Activated CD4-positive, alpha-beta T cell treated with anti-CD3 and anti-CD28 coated beads for 4 hours (primary cell): ENCODE measurements at places on chromosomes 11 and 22.

DNA sequence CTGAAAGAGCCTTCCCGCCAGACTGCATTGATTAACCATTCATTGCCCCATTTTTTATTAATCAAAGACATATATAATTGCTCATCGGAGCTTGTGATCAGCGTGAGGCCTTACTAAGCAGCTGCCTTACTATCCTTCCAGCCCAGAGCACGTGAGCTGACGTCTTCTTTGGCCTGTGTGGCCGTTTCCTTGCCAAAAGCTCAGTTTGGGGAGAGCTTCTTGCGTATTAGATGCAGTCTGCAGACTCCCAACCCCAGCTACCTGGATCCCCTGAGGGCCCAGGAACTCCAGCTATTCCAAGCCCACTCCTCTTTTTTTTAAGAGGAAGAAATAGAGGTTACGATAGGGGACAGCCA, 784 bp upstream of the SLC43A3 start:
- no peak for DNase-seq

DNA sequence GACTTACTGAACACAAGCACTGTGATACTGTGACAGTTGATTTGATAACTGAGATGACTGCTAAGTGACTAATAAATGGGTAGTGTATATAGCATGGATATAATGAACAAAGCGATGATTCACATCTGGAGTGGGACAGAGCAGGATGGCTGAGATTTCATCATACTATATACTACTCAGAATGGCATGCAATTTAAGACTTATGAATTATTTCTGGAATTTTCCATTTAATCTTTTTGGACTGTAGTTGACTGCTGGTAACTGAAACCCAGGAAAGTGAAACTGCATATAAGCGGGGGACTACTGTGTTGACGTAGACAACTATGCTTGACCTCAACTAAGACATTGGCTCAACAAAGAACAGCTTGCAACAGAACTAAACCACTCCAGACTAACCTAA, 20.0 kb upstream of the NUCB2 start:
- no peak for DNase-seq

- no peak for DNase-seq
Measured at GRCh38 chr11:116864531-116864930, 27.1 kb upstream of the APOA1 start.

DNA sequence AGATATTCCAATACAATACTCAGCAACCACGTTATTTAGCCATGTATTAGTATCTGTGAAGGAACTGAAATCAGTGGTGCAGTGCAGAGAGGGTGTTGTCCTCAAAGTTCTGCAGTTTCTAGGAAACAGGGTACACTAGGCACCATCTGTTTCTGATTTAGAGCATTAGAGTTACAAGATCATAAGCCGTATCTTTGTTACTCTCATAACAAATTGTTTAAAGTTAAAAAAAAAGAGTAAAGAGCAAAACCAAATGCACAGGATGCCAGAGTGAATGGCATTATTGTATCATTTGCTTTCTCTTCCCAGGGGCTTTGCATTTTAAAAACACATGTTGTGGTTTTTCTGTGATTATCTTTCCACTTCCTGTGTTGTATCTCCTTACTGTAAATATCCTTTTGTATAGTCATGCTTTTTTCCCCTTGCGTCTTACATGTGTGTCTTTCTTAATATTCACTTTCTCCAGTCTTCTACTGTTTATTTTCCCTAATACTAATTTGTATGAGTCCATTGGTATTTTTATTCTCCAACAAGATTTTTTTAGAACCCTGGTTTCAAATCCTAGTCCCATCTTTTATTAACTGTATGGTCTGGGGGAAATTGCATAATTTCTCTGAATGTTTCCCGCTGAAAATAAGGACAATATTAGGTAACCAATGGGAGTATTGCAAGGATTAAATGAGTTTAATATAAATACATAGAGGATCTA, 15.2 kb upstream of the NUP160 start:
- DNase-seq = no peak

- peak; percentile 67 for DNase-seq
Measured at GRCh38 chr22:41915035-41915785, at the start of gene SHISA8. Gene SHISA8, minus strand, starts transcription at chr22:41915074. Its CDS starts 407 bp downstream, at chr22:41914667.

- no peak for DNase-seq
Measured at GRCh38 chr11:57552479-57552878, 15.0 kb downstream of the UBE2L6 start.

- DNase-seq = no peak
Measured at GRCh38 chr11:20444535-20444934, 57.0 kb downstream of the PRMT3 start.

DNA sequence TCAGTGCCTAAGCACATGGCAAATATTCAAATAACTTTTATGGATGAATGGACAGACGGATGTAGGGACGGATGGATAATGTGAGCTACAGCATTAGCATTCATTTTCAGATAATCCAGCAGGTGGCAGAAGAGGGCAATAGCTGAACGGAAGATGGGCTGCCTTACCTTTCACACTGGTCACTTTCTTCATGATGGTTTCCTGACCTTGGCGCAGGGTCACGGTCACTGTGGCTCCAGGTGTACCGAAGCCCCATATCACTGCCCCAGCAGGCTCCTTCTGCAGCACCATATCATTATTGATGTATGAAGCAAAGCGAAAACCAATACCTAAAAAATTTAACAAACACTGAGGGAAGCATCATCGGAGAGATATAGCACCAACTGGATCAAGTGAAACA, 4.3 kb downstream of the SIAE start:
- peak; percentile 31 for DNase-seq

- no peak for DNase-seq
Measured at GRCh38 chr22:44543362-44543761, 45.3 kb upstream of the RTL6 start.

- no peak for DNase-seq
Measured at GRCh38 chr11:96448225-96448624, 58.4 kb downstream of the JRKL start.

GRCh38 chr11:108958368-108959104, 293.7 kb downstream of the DDX10 start:
- DNase-seq = no peak

DNA sequence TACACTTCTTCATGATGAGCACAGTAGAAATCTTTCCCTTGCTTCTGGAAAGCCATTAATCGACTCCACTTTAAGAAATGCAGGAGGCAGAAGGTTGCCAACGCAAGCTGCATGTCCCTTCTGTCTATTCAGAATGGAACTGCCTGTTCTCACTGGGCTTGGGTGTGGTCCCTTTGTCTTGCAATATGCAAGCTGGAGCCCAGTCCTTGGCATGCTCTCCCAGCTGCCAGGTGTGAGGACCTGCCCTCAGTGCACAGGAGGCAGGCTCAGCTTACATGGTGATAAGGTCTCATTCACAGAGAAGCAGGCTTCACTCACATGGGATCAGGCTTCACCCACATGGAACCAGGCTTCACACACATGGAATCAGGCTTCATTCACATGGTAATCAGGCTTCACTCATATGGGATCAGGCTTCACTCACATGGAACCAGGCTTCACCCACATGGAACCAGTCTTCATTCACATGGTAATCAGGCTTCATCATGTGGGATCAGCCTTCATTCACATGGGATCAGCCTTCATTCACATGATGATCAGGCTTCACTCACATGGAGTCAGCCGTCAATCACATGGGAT, 59.2 kb upstream of the USP47 start:
- no peak for DNase-seq

GRCh38 chr11:46369458-46370152, 11.9 kb upstream of the MDK start:
- peak; percentile 56 for DNase-seq

- DNase-seq = no peak
Measured at GRCh38 chr11:17516551-17517150, 27.6 kb downstream of the USH1C start.

DNA sequence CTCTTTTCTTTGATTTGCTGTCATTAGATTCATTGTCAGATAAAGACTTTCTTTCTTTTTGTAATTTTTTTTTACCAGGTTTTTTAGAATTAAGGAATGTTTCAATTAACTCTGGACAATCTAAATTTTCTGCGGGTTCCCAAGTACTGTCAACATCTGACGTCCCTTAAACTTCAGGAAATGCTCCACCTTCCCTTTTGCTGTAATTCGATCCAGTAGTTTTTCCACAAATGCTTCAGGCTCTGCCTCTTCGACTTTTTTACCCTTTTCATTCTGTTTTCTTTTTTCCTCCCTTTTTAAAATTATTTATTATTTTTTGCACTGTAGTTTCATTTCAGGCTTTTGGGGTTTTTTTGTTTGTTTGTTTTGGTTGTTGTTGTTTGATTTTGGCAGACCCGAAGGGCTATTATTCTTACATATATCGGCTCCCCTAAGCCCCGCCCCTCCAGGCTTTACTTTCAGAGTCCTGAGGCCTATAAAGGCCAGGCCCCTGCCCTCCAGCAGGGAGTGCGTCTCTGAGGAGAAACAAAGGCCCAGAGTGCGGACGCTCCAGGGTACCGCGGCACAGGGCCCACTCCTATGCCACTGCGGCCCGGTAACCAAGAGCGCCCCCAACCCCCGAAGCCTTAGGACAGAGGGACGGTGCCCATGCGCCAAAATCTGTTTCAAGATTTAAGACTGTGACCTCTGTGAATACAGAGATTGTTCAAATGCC, 116.4 kb downstream of the TYR start:
- no peak for DNase-seq

GRCh38 chr11:833849-834311, 1.1 kb downstream of the CD151 start:
- no peak for DNase-seq

DNA sequence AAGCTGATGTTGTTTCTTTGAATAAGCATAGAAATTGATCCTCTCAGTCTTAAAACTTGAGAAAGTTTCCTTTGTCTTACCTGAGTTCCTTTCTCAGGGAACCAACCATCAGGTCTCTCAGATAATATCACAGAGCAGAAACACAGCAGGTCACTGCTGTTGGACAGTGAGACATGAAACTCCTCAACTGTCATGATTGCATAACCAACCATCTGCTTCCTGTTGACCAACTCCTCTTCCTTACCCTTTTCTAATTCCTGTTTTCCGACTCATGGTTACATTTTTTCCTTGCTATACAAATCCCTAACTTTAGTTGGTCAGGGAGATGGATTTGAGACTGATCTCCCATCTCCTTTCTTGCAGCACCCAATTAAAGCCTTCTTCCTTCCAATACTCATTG, 845.3 kb downstream of the FAM181B start:
- no peak for DNase-seq

GRCh38 chr11:68303982-68304780, 8.2 kb upstream of the LRP5 start:
- DNase-seq = no peak

GRCh38 chr22:27283714-27284113, 517.8 kb downstream of the MN1 start:
- DNase-seq = no peak

- no peak for DNase-seq
Measured at GRCh38 chr22:27372969-27373670, 428.4 kb downstream of the MN1 start.

- DNase-seq = no peak
Measured at GRCh38 chr22:33812360-33812977, 107.8 kb downstream of the LARGE1 start.

- no peak for DNase-seq
Measured at GRCh38 chr11:8250981-8251615, 12.6 kb downstream of the LMO1 start.

DNA sequence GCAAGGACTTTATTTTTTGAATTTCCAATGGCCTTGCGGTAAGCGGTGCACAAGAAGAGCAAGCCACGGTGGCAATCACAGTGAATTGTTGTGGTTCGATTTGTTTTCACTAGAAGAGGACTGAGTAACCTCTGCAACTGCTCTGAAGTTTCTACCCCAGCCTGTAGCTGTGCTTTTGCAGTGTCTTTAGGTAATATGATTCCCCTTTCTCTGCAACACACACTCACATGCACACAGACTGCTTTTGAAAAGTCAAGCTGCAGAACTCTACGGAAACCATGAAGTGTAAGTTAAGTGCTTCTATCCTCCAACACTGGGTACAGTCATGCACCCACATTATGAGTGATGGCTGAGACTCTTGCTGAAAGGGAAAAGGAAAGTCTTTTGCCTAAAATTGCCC, 38.4 kb downstream of the CD44 start:
- DNase-seq = no peak

DNA sequence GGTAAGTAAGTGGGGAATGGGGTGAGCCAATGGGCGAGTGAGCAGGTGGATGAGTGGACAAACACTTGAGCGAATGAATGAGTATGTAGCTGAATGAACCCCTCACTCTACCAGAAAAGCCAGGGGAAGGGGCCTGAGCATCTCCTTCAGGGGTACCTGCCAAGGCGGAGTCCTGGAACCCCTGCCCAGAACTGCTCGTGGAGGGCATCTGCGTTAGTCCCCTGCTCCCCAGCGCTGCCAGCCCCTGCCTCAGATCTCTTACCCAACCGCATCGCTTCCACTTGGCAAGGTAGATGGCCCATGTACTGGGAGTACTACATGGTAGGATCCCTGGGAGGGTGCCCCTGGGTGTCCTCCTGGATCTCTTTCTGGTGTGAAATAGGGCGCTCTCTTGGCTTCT, 7.4 kb upstream of the ANO1 start:
- no peak for DNase-seq

DNA sequence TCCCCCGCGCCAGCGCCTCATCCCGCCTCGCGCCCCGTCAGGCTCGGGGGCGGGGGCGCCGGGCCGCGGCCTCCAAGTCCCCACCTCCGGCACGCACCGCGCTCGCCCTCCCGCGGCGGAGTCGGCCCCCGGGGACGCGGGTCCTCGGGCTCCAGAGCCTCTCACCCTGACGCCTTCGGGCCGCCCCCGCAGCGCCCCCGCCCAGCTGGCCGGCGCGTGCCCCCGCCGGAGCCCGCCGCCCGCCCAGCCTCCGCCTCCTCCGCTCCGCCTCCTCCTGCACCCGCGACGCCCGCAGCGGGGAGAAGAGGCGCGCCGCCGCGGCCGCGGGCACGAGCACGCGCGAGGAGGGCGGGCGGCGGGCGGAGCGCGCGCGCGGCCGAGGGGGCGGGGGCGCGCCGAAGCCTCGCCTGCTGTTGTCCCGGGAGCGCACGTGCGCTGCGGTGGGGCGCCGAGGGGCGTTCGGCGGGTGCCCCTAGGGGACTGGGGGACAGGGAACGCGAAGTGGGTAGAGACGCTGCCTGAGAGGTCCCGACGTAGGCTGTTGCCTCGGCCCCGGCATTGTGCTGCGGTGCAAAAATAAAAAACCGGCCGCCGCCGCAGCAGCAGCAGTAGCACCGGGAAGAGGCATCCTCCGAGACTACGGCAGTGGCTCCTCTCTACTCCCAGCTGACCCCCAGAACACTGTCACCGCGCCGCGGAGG, 87.4 kb upstream of the ARHGAP32 start:
- peak; percentile 66 for DNase-seq

GRCh38 chr11:33847251-33847650, 44.6 kb downstream of the LMO2 start:
- no peak for DNase-seq

DNA sequence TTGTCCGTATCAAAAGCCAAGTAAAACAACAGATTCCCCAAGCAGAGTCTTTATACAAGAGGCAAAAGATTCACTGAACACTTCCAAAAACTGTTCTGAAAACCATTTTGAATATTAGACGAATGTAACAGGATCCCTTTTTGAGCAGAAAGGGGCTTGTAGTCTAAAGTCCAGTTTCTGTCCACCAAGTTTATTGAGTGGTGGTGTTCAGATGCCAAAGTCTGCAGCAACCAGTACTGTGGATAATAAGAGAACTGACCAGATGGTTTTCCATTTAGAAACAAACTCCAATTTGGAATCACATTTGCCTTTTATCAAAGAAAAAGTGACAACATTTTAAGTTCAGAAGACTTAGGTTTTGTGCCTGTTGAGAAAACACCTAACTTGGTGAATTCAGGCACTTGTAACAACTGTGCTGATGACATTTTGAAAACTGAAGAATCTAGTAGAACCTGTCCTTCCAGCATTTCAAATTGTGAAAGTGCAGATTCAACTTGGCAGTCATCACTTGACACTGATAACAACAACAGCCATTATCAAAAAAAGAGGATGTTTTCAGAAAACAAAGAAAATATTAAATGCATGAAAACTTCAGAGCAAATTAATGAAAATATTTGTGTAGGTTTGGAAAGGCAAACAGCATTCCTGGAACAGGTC, 217.1 kb downstream of the CSNK2A3 start:
- DNase-seq = no peak
